ENCODE measurements at places on chromosomes 12 and 14.

- DNase-seq, result no peak
Measured at GRCh38 chr14:46322076-46322475, 329.5 kb downstream of the RPL10L start.

DNA sequence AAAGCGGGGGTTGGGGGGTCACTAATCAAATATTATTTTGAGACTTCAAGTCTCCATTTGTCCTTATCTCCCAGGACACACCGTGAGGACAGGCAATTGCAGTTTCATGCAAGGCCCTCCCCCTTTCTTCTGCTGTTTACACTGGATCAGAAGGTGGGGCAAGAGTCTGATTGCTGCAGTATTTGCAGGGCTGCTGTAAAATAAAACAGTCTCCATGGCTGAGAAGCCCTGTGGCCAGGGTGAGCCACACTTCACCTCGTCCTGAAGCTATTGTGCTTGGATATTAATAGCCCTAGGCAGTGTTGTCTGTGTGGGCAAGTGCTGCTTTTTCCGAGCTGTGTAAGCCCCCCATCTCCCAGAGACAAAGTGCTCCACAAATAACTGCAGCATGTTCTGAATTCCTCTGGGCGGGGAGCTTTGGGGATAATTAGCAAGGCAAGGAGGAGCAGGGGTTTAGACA lies 187.4 kb upstream of the NTF3 start:
- no peak for DNase-seq

GRCh38 chr14:55341781-55342180 lies 69.8 kb downstream of the ATG14 start:
- DNase-seq, result no peak

DNA sequence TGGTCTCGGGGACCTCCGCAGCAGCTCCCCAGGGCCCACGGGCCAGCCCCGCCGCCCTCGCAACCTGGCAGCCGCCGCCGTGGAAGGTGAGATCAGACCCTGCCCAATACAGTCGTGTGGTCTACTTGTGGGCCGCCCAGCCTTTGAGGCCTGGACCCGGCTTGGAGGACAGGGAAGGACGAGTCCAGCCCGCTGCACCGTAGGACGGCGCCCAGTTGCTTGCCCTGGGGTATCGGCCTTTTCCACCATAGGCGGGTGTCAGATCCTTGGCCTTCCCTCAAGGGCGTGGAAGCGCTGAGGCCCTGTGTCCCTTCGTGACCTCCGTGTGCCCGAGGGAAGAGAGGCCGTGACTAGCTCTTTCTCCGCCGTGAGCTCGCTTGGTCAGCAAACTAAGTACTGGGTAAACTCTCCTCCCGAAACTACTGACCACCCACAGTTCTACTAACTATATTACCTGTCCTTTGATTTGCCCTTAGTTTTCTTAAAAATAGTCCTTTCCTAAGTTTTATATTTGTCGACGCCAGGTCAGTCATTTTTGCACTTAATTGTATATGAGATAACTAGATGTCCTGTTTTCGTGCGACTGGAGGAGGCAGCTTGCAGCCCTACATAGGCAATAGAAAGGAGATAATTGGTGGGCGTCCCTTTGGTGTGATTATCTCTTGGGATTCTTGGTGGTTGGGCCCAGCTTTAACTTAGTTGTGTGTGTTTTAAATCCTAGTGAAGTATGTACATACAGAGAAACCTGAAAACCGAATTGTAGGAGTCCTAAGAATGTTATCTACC lies 757 bp downstream of the SLC25A3 start:
- DNase-seq, result no peak

GRCh38 chr12:82174936-82175335 lies 183.3 kb downstream of the CCDC59 start:
- no peak for DNase-seq

Measured in activated CD4-positive, CD25-positive, alpha-beta regulatory T cell treated with anti-CD3 and anti-CD28 coated beads, Interleukin-2, amount 50 U/mL, for 72 hours (primary cell).